ENCODE measurements at places on chromosomes 11 and 22. TPM values are rescaled to one million over a fixed set of nuclear protein-coding genes. Genes with fewer than 3 reads are reported as not detected.

DNA sequence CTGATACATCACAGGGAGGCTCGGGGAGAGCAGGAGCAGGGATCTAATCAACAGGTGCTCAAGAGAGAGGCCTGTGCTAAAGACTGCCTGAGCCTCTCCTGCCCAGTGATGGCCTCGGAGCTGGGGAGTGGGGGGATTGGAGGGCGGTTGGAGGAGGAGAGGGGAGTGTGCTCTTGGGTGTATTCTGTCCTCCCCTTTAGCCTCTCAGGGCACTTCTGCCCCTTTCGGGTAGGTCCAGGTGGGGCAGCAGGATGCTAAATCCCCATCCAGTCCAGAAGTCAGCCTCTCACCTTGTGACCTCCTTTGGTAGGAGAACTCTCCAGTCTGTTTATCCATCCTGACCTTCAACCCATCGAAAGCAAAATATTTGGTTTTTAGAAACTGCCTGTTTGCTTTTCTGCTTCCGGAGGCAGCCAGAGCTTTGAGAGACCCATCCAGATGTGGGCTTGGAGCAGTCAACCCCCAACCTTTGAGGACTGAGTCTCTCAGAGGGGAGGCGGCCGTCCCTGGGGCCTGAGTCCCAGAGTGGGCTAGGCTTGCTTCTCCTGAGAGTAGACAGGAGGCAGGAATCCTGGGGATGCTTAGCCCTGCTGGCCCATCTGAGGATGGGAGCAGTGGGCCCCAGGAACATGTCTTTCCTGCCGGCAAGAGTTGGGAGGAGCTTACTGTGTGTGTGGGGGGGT is 105.2 kb upstream of the SYT13 start:
- no peak for DNase-seq

DNA sequence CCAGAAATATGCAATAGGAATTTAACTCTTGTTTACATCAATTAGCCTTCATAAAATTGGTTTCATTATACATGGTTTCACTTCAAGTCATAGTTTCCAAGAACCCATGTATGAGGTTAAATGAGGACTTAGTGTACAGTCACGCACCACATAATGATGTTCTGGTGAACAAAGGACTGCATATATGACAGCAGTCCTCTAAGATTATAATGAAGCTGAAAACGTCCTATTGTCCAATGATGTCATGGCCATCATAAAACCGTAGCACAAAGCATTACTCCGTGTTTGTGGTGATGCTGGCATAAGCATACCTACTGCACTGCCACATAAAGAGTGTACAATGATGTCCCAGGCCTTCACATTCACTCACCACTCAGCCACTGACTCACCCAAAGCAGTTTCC is 31.1 kb downstream of the SMCO4 start:
- DNase-seq, result no peak

DNA sequence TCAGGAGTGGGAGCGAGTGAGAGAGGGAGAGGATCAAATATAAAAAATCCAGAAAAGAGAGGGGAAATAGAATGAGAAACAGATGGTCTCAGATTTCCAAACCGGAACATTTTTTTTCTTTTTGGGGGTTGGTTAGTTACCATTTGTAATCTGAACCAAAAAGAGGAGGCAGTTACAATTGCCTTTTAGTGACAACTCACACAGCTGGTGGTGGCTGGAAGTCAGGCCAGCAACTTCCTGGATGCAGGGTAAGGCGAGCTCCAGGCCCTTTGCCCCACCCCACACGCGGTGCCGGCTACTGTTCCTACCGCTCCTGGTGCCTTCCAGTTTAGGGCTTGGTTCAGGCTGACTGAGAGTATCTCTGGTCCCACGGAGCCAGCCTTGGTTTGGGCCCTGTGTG is 21.0 kb upstream of the UBASH3B start:
- DNase-seq, result peak; percentile 29

- DNase-seq, result no peak
Observed at GRCh38 chr22:32795214-32795596, 6.3 kb upstream of the TIMP3 start.

The CEP126 gene
- total RNA-seq, result 3.2 TPM

The OR52I1 gene
- total RNA-seq, result not detected

Measured in upper lobe of left lung (tissue), 6 donors.